ENCODE measurements at places on chromosomes 4 and X. TPM values are rescaled to one million over a fixed set of nuclear protein-coding genes. Genes with fewer than 3 reads are reported as not detected.

Gene MAGEA8
- not detected for total RNA-seq

Gene CT55
- total RNA-seq: not detected

Gene HERC6
- 5.9 TPM for total RNA-seq

DNA sequence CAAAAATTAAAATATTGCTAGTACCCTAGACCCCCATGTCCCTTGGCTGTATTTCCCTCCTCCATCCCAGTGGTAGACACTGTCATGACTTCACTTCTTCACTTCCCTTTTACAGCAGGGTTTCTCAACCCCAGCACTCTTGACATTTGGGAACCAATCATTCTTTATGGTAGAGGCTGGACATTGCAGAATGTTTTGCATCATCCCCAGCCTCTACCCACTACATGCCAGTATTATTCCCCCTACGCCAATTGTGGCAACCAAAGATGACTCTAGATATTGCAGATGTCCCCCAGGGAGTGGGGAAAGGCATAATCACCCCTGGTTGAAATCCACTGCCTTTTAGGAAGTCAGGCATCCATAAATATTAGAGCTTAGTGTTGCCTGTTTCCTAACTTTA is 138.6 kb downstream of the AMELX start:
- no peak for DNase-seq

GRCh38 chr4:89379511-89380044 is 72.0 kb upstream of the GPRIN3 start:
- peak; percentile 74 for DNase-seq

DNA sequence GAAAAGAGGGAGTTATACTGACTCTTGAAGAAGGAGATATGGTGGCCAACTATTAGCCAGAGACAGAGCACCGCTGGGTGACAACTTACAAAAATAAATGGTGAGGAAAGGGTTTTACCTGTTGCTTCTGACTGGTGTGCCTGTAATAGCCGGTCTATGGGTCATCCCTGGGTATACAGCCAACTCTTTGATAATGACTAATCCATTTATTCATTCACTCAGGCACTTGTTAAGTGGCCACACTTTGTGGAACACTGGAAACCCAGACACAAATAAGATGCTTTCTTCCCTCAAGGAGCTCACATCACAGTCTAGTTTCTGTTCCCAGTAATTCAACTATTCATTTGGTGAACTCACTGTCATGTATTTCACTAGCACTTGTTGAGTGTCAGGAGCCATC is 13.2 kb upstream of the CAPN6 start:
- DNase-seq: no peak

GRCh38 chr4:183843248-183843671 is 61.8 kb upstream of the STOX2 start:
- no peak for DNase-seq

DNA sequence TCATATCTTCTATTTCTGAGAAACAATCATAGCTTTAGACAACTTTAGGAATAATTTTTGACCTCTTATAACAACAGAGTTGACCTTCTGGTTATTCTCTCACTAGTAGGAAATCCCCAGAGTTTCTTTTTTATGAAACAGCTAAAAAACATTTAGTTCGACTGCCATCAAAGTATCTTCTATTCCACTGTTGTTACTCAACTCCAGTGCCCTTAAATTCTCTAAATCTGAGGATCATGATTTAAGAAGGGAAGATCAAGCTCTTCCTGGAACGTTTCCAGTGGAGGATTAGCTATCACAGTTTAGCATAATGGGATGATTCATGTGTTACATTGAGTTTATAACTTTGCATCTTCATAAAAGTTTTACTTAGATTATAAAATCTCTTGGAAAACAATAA is 134.9 kb upstream of the VEGFC start:
- DNase-seq: no peak

DNA sequence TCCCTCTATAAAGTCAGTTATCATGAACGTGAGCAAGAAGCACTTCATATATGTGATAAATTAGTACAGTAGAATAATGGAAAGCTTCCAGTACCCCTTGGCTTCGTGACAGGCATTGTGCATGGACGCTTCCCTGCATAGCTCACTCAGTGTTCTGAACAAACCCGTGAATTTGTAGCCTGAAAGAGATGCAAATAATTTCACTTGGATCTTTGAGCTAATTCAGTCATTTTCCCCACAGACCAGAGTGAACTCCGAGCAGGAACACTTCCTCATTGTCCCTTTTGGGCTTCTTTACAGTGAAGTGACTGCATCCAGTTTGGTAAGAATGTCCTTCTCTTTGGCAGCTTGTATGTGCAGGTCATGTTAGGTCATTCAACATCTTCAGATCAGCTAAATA is 50.1 kb downstream of the ADD1 start:
- no peak for DNase-seq

GRCh38 chr4:7585768-7586167 is 151.0 kb upstream of the PSAPL1 start:
- no peak for DNase-seq

DNA sequence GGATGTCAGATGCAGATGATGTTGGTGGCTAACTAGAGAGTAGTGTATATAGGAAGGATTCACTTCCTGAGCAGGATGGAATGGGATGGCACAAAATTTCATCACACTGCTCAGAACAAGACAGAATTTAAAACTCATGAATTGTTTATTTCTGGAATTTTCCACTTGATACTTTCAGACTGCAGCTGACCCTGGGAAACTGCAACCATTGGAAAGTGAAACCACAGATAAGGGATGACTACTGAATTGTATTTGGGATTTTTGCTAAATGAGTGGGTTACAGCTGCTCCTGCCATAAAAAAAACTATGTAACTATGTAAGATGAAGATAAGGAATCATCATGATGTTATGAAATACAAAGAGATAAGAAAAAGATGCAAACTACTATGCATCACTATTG is 51.4 kb downstream of the NPY5R start:
- DNase-seq: no peak

GRCh38 chrX:18441780-18442367 is 16.5 kb downstream of the CDKL5 start:
- DNase-seq: no peak

- DNase-seq: no peak
Observed at GRCh38 chr4:118920247-118920646, 31.6 kb downstream of the SYNPO2 start.

GRCh38 chr4:180058691-180059215 is 2184.4 kb upstream of the TENM3 start:
- DNase-seq: no peak

All from pulmonary artery endothelial cell (primary cell).